ENCODE measurements at places on chromosomes 5 and 9.

- DNase-seq = no peak
These were observed 66.5 kb upstream of the TGFBR1 start for GRCh38 chr9:99038484-99038820.

DNA sequence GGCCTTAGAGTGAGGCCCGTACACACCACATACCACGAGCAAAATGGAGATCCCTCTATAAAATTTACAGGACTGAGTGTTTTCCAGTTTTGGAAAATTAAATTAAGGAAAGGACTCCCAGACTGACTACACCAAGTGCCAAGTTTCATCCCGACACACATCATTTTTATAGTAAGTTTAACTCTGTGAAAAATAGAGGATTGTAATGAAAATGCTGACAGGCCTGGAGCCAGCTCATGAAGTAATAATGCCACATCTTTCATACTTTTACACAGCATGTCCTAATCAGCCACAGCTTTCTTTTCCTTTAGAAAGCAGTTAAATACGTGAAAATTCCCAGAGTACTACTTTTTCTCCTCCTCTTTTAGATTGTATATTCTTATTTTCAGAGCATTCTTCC is 169.2 kb downstream of the SAXO1 start:
- no peak for DNase-seq

- DNase-seq = peak; percentile 85
These were observed 273.5 kb downstream of the NR2F1-AS1 start for GRCh38 chr5:93307557-93307956.

DNA sequence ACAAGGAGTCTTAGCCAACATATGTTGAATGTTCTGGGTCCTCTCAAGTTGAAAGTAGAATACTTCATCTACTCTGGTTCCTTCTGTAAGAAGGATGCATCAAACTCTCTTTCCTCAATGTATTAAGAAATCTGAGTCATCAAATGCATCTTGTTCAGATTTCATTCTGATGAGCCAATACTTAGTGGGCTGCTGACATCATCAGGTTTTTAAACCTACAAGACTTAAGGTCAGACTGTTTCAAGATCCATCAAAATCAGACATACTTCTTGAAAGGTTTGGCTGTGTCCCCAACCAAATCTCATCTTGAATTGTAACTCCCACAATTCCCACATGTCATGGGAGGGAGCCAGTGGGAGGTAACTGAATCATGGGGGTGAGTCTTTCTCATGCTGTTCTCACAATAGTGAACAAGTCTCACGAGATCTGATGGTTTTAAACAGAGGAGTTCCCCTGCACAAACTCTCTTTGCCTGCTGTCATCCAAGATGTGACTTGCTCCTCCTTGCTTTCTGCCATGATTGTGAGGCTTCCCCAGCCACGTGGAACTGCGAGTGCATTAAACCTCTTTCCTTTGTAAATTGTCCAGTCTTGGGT is 168.8 kb downstream of the RAPGEF6 start:
- DNase-seq = peak; percentile 98

DNA sequence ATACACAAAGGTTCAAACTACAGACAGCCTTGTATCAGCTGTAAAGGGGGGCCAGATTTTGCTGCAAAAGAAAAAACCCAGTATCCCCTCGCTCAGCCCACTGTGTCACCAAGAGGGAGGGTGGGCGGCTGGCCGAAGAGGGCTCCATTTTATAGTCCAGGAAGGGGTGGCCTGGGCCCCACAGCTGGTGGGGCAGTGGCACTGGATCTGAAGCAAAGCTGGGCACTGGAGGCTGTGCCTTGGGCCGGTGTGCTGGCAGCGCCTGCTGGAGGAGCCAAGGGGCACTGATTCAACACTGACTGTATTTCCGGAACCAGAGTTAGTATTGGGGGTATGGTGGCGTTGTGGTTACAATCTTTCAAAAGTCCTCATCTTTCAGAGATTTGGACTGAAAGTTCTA is 9.1 kb downstream of the BRD3 start:
- peak; percentile 30 for DNase-seq

DNA sequence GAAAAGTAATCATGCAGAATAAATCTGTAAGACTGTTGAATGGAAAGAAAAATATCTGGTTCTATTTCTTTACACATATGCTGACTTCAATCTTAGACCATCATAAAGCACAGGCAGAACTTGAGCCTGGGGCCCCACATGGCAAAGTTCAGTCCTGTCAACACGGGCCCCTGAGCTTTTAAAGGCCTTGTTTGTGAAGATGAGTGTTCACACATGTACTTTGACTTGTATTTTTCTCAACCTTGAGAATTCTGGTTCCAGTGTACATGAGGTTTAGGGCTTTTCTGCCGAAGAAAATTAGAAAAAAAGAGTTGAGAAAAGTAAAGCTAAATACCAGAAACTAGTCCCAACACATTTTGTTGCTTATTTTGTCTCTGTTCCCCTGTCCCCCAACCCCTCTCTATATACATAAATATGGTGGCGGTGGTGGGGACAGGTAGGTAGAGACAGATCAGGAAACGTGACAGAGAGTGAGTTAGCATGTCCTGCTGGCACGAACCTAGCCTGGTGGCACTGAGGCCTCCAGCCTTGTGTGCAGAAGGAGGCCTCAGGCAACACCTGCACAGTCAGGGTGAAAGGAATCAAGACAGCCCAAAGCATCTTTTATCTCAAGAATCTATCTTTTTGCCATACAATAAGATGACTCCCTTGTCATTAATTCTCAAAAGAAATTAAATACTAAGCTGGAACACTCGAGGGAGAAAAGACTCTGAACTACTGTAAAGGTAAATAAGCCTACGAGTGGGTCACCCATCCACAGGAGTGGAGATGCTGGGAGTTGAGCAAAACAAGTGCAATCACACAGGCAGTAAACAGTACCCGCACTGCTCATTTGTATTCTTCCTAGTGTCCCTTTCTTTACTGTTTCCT is 22.9 kb downstream of the LIFR start:
- DNase-seq = no peak

GRCh38 chr5:34750206-34750605 is 88.8 kb upstream of the TTC23L start:
- no peak for DNase-seq

DNA sequence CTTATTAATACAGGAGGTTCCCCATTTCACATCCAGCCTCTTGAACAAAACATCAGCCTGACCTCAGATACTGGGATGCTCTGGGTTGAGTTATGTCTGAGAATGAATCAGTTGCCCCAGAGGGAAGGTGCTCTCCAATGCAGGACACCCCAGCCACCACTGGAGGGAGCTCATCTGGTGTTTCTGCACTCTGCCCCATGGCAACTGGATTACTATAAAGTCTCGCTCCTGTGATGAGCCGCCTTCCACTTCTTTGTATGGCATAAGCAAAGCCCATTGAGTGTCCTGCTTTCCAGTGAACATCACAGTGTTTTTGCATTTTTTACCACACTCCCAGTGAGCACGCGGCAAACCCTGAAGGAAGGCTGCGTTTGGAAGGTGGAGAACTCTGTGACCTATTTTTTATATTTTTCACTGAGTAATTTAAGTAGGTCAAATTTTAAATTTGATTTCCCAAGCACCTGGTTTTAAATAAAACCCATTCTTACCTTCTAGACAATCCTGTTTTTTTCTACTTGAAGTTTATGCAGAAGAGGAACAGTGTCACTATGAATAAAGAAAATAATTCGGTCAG is 176.9 kb upstream of the WWC1 start:
- peak; percentile 57 for DNase-seq

DNA sequence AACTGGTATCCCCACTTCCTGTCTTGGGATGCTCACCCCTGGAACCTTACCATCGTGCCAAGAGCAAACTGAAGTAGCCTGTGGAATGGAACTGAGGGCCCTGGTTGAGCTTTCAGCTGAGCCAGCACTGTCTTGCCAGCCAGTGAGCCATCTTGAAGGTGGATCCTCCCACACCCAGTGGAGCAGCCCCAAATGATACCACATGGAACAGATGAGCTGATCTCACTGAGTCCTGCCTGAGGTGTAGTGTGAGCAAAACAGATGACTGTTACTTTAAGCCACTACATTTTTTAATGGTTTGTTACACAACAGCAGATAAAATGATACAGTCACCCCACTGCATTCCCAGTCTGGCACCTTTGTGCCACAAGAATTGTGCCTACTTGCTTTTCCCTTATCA is 2.2 kb upstream of the PCYOX1L start:
- DNase-seq = peak; percentile 19

DNA sequence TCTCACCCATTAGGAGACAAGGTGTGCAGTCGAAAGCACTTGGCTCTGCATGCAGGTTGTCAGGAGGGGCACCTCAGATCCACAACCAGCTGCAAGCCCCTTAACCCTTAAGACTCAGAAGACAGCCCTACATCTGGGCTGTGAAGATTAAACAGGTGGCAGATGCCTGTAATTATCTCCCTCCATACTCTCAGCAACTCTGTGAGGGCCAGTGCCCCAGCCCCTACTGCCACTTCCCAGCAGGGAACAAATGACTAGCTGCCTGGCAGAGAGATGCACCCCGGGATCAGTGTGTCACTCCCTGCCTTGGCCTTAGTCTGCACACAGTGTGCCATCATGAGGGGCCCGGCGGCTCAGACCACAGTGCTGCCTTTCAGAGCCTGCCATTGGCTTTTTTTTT is 42.0 kb downstream of the CRB2 start:
- DNase-seq = no peak

DNA sequence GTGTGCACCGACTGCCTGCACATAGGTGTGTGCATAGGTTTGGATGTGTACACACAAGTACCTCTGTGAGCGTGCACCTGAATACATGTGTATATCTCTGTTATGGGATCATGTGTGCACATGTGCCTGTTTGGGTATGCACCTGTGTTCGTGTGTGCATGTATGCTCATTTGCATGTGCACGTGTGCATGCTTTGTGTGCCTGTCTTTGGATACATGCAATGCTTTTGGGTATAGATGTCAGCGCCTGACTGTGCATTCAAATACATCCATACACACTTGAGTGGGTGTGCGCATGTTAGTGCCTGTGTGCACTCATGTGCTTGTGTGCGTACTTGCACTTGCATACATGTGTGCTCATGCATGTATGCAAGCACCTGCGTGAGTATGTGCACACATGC is 258.1 kb downstream of the IRX2 start:
- no peak for DNase-seq

GRCh38 chr9:128214571-128215490 is 11.7 kb downstream of the DNM1 start:
- peak; percentile 32 for DNase-seq

DNA sequence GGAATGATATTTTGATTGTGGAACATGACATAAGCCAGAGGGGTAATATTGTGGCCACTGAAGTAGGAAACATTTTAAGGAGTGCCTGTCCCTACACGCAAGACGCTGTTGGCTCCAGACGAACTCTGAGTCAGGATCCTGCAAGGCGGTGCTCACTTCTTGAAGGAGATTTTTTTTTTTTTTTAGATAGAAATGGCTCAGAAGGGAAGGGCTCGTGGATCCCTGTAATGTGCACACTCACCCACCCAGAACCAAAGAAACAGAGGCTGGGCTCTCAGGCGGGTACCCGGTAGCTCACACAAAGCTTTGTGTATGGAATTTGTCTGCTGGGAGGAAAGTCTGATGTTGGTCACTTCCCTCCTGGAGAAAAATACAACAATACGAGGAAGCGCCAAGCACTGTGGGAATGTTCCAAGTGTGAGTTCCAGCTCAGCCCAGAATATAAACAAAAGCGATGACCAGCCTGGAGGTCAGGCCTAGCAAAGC is 25.7 kb downstream of the RAPGEF1 start:
- DNase-seq = peak; percentile 92

DNA sequence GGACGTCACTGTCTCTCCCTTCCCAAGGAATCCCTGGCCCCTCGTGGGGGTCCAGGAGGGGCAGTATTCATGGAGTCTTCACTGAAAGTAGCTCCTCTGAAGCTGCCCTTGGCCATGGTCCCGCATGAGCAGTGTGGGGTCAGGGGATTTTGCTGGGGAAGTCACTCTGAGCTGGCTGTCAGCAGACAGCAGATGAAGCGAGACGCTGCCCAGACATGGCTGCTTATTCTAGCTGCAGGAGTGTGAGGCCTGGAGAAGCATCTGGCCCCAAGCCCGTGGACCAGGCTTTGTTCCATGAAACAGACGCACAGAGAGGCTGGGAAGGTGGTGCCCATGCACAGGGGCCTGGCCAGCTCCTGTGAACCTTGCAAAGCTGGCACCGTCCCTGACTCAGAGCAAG is 21.5 kb upstream of the ASS1 start:
- no peak for DNase-seq

- DNase-seq = no peak
These were observed 511.7 kb downstream of the AGTPBP1 start for GRCh38 chr9:85230081-85230480.

DNA sequence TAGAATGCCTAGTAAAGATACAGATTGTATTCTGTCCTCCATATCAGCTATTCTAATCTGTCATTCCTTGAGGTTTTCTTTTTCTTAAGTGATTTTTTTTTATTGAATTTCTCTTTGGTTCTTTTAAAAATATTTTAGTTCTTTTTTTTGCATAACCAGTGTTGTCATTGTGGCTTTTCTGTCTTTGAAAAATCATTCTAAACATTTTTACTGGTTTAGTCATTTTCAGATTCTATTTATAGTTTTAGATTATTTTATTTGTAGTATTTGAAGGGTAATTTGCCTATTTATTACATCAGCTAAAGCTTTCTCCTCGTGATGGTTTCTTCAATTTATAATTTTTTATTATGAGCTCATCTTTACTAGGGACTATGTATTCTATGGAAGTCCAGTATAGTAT is 78.1 kb downstream of the NDUFAF2 start:
- DNase-seq = peak; percentile 46

GRCh38 chr9:132381966-132382541 is 24.6 kb downstream of the TTF1 start:
- no peak for DNase-seq

DNA sequence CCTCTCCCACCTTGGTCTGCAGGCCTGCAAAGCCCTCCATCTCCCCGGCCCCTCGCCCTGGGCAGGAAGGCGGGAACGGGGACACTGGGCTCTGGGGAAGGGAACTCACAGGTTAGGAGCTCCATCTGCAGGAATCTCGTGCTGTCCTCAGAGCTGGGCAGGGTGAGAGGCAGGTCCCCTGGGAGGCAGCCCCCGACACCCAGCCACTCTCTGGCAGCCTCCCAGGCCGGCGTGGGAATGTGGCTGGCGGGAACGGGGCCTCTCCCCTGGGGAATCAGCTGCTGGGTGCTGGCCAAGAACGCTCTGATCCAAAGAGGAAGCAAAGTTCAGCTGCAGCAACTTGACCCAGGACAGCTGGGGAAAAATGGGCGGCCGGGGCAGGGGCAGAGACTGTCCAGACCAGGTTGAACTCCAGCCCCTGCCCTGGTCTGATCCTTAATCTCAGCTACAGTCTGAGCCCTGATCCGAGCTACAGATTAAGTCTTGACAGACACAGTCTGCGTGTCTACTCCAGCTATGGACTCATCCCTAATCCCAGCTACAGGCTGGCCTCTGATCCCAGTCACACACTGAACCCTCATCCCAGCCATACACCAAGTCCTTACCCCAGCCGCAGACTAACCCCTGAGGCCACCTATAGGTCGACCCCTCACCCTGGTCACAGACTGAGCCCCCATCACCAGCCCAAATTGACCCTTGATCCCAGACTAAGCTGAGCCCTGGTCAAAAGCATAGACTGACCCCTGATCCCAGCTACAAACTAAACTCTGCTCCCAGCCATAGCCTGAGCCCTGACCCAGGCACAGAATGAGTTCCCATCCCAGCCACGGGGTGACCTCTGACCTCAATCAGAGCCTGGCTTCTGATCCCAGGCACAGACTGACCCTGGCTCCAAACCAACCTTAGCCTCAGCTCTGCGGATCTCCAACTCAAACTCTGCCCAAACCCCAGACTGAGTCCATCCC is 37.3 kb upstream of the EGFL7 start:
- DNase-seq = peak; percentile 51
